ENCODE measurements at places on chromosomes 12 and 14.

DNA sequence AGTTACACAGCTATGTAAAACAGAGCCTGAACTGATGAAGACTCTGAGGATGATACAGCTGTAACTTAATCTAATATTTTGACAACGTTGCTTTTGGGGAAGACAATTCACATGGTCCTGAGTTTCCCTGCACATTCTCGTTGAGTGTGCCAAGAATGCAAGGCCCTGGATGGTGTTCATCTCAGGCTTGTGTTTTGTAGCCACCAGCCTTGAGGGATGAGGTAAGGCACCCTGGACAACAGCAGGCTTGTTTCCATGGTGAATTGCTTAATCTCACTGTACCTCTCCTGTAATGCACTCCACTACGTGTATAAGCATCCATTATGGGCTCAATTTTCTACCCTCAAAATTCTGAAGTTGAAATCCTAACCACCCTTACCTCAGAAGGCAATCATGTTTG lies 2.1 kb downstream of the CATSPERB start:
- no peak for DNase-seq

DNA sequence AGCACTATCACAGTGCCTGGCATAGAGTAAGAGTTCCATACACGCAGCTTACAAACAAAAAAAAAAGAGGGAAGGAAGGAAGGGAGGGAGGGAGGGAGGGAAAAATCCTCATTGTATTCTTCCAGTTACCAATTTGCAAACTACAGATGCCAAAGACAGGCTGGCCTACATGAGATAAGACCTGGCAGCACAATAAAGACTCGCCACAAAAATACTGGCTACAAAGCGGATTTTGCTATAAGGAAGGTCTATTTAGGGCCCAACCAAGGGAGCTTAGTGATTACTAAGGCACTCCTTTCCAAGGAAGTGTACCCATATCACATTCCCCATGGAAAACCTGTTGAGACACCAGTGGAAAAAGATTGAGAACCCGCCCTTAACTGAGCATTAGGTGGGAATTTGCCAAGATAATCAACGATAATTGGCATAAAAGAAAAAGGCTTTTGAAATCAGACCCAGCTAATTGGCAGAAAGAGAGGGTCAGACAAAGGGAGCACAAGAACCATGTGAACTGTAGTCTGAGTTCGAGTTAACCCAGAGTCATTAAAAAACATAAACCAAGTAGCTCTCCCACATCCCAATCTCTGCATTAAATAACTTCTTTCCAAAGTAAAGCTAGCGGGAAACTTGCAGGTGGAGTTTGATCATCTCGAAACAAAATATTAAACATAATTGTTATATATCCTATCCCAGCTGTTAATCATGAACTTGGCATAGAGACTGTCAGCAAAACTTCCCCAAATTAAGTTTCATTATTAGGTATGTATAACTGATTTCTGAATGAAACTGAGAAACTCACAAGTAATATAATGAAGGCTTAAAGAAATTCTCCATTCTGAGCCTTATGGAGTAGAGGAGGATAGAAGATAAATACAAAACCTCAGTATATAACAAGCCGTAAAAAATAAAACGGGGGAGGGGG lies 50.1 kb downstream of the PHLDA1 start:
- DNase-seq = no peak

DNA sequence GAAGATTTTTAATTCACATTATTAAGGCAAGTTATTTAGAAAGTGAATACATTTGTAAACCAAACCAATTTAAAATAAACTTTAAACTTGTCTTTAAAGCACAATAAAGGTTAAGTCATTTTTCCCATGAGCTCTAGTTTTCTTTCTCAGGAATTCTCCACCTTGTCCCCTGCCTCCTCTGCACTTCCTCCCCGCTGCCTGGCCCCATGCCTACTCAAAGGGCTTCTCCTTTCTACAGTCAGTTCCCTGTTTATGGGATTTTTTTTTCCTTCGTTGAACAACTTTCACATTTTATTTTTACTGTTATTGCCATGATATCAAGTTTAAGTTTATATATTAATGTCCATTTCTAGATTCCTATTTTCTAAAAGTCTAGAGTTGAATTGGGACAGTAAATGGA lies 223.0 kb downstream of the SLC25A21 start:
- DNase-seq = no peak

DNA sequence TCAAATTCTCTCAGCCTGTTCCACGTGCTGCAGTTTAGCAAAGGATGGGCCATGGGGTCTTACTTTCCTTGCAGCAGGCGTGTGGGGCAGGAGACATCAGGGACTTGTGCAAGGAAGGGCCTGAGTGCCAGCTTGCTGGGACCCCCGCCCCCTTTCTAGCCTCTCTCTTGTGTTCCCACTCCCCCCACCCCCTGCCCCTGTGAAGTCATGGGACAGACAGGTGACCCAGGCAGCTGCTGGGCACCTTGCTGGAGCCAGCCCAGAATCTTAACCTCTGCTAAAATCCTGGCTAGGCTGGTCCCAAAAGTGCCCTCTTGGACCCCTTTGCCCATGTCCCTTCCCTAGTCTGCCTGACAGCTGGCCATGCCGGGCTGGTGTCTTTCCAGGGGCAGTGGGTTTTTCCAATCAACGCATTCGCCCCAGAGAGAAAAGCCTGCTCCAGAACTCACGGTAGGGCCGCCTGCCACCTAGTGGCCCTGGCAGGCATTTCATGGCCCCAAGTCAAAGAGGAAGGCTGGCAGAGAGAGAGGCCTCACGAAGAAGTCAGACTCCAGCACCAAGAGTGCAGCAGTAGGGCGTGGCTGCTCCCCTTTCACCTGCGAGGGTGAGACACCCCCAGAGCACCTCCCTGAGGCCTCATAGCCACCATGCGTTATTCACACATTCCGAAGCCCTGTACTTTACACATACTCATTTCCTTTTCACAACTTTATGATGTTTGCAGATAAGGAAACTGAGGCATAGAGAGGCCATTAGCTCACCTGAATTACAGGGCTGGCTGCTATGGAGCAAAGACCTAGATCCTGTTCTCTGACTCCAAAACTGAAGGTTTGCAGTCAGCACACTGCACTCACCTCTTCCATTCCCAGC lies 67.4 kb downstream of the LGMN start:
- DNase-seq = no peak

DNA sequence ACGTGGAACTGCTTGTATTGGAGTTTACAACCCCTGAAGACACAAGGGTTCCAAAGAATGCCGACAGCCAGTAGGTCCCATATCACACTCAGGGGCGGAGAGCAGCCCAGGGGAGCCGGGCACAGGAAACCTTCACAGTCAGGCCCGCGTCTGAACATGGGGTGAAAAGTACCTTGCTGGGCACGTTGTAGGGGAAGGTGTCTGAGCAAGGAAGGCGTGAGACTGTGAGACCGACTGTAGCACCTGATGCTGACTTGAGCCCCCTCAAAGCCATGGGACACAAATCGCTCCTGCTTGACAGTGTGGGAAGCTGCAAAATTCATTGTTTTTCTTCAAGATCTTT lies 14.7 kb downstream of the RIMBP2 start:
- no peak for DNase-seq

- no peak for DNase-seq
These were observed 7.5 kb downstream of the WIF1 start for GRCh38 chr12:65113621-65114035.

DNA sequence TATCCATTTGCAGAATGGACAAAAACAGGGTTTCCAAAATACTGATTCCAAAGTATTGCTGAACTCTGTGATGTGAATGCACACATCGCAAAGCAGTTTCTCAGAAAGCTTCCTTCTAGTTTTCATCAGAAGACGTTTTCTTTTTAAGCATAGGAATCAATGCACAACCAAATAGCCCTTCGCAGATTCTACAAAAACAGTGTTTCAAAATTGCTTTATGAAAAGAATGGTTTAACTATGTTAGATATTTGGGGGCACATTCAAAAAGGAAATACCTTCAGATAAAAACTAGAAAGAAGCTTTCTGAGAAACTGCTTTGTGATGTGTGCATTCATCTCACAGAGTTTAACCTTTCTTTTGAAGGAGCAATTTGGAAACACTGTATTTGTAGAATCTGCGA lies 569.7 kb downstream of the ALG10 start:
- DNase-seq = no peak

DNA sequence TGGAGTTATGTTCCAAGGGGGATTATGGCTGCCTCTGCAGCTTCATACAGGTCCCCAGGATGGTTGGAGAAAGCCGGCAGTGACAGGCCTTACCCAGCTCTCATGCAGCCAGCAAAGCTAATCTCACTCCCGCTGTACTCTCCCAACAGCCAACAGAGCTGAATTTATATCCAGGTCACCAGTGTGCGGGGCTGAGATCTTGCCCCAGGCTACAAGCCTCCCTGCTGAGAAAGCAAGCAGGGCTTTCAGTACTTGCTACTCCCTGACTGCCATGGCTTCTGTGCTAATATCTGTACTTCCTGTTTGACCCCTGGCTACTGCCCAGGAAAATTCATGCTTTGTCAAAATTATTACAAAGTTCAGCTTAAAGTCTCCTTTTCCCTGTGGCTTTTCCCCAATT lies 92.9 kb downstream of the ATP23 start:
- DNase-seq = no peak

GRCh38 chr14:64700894-64701293 lies 3.3 kb upstream of the PLEKHG3 start:
- DNase-seq = no peak

DNA sequence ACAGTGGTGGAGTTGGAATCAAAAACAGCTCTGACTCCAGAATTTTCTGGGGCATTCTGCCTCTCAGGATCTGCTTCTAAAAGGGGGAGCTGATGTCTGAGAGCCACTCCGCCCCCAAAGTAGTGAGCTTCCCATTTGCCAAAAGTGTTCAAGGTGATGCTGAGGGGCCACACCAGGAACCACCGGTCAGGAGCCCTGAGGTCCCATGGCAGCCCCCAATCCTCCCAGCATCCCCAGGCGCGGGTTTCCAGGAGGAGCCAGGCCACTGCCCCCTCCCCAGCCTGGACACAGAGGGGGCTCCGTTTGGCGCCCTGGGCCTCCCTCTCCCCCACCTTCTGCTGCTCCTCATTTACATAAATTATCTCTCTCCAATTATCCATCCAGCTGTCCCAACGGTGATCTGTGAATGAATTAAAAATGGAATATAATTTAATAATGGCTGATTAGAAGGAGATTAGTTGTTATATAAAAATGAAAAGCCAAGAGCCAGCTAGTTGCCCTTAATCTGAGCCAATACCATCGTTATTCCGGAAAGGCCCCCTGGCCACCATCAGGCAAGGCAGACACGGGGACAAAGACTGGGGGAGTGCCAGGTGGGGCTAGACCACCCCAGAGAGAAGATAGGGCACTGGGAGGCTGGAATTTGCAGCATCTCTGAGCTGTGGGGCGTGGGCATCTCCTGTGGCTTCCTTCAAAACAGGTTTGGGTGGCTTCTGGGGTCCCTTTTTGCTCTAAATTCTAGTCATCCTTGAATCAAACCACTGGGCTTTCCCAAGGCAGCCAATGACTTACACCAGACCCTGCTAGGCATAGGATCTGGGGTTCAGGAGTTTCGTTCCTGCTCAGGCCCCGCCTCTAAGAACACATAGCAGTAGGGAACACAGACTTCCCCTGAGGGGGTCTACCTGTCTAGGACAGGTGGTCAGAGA lies 19.7 kb upstream of the VSX2 start:
- DNase-seq = no peak

- no peak for DNase-seq
These were observed 273.1 kb downstream of the C12orf50 start for GRCh38 chr12:87756111-87756510.

DNA sequence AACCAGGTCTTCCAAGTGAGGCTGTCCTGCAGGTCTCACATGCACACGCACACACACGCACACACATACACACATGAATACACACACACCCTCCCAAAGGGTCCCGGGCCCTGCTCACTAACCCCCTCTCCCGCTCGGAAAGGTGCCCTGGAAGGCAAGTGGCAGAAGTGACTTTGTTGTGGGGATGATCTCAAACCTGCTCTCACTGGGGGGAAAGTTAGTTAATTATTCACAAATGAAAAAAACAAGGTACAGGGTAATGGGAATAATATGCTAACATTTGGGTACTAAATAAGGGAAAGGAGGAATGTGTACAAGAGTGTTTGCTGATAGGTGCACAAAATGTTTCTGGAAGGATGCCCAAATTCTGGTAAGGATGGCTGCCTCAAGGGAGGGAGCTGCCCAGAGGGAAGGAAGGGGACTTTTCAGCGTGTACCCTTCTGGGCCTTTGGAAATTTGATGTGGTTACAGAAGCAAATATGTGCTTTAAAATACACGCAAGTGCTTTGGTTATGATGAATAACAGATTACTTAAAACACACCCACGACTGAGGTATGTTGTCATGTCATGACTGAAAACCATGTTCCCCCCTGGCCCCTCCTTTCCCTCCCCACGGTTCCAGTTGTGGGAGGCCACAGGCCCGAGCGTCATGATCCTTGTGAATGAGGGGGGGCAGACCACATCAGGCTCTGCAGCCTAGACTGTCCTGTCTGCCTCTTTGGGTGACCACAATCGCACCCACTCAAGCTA lies 43.3 kb upstream of the PLEKHG6 start:
- DNase-seq = no peak

DNA sequence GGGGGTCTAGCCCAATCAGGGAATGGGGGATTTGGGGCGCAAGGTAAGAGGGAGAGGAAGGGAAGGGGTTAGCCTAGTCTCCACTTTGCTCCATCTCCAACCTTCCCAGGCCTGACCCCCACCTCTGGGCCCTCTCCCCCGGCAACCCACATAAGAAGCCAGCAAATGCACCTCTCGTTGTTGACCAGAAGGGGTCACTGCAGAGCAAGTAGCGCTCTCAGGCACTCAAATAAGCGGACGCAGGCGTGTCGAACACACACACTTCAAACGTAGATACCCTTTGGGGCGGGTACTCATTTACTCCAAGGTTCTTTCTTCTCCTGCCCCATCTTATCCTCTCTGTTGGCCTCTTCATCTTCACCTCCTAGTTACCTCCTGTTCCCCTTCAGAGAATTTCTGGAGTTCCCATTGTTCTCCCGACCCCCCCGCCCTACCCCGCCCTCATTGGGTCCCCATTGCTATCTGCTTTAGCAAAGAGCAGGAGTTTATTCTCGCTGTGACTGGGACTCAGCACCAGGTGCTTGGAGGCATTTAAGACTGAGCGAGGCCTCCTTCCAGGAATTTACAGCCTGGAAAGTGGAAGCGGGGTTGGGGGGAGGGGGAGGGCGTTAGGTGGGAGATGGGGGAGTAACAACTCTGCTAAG lies 1.5 kb upstream of the SRRM4 start:
- DNase-seq = no peak

DNA sequence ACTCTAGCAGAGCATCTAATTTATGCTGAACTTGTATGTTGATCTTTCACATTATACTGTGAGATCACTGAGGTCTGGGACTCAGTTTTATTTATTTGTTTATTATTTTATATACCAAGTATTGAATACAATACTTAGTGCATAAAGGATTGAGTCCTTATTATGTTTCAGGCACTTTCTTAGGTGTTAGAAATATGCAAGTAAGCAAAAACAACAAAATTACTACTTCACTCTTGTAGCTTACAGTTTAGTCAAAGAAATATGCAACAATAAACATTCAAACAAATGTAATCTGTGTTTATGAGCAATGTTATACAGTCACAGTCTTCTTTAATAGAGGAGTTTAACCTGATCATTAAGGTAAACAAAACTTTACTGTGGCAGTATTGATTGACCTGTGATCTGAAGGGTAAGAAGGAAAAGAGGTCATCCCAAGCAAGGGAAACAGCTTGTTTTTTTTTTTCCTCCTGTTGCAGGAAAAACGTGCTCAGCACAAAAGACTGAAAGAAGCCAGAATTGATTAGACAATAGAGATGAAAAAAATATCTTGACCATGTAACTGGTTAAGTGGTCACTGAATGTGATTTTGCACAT lies 990.7 kb downstream of the TRHDE start:
- DNase-seq = no peak
